ENCODE measurements at places on chromosomes 1 and 21.

DNA sequence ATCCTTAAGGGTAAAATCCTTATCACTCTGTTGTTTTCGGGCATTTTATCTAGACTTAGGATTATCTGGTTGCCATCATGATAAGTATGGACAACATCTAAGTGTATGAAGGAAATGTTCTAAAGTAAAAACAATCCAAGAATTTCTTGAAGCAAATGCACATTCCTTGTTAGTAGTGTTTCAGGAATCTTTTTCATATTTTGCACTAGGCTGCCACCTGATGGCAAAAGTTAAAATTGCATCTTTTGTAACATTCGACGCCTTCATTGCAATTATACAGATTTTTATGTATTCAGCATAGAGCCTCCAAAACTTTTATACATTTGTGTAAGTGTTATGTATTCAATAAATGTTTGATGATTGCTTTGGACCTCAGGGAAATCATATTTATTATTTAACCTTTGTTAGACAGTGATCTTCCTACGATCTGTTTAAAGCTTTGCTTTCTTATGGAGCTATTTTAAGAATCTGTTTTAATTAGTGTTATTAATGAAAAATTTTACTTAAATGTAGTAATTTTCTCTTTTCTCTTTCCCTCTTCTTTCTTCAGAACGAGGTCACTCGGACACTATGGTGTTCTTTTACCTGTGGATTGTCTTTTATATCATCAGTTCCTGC lies 49.4 kb upstream of the KIAA1614 start:
- peak; percentile 50 for DNase-seq

DNA sequence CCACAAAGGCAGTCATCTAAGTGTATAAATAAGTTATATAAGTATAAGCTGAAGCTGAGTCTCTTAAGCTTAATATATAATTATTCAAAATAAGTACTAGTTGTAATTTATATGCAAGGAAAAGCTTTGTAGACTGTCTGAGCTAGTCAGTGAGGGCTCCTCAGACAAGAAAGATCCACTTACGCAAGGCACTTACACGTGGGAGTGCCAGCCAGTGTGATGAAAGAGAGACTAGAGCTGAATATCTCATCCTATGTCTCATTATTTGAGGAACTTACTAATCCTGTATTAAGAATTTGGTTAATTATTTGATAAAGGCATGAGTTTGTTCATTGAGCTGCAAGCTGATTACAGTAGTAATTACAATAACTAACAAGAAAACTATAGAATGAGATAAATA lies 146.9 kb downstream of the PDE4B start:
- no peak for DNase-seq

DNA sequence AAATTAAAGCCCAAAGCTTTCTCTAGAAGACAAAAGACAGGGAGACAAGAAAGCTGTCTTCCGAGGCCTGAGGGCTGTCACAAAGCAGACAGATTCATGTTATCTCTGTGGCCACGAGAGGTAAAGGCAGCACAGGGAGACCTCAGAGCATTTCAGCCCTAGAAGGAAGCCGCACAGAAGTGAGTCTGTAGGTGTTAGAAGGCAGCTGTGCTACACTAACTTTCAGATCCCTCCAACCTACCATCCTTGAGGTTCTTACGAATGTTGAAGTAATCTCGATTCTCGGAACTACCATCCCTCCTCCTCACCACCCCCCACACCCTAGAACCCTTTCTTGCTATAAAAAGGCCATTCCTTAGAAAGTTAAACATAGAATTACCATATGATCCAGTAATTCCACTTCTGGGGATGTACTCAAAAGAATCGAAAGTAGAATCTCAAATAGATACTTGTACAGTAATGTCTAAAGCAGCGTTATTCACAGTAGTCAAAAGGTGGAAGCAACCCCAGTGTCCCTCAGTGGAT lies 21.5 kb upstream of the LYST start:
- peak; percentile 80 for DNase-seq

- DNase-seq = no peak
These were observed 75.1 kb upstream of the PGBD5 start for GRCh38 chr1:230501242-230501641.

GRCh38 chr1:182784556-182785171 lies 4.9 kb upstream of the NPL start:
- DNase-seq = peak; percentile 67

GRCh38 chr21:45415943-45416611 lies 11.1 kb downstream of the COL18A1 start:
- no peak for DNase-seq

- DNase-seq = no peak
These were observed 410 bp upstream of the NUDC start for GRCh38 chr1:26921126-26921539.

GRCh38 chr1:193592317-193592716 lies 405.9 kb upstream of the B3GALT2 start:
- DNase-seq = peak; percentile 43

DNA sequence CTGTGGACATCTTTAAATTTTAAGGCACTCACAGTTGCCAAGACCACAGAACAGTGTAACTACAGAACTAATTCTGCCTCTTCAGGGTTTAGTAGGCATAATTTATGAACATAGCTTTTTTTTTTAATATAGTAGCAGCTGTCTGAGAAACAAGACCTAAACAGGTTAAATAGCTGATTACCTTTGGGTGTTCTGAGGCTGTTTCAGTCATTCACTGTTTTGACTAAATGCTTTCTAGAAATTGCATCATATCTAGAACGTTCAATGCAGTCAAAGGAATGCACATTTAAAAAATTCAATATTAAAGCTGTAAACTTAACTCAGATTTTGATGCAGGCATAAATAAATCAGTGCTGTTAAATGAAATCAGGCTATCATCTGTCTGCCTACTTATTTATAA lies 101.6 kb downstream of the BRINP3 start:
- no peak for DNase-seq

DNA sequence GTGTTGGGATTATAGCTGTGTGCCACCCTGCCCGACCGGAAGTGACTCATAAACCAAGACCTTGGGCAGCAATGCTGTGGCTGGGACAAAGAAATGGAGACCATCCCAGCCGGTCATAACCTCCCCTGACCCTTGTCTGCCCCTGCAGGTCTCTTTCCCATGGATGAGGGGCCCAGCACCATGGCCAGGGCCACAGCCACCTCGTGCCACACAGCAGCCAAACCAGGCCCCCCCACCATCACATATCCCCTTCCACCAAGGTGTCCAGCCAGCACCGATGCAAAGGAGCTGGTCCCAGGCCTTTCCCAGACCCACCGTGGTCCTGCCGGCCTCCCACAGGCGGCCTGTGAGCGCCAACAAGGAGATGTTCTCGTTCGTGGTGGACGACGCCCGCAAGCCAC lies 42.2 kb downstream of the FHAD1 start:
- DNase-seq = no peak

- DNase-seq = no peak
These were observed 65.7 kb downstream of the SETD4 start for GRCh38 chr21:35994613-35995012.

- no peak for DNase-seq
These were observed 43.0 kb upstream of the CCDC190 start for GRCh38 chr1:162904023-162904422.

DNA sequence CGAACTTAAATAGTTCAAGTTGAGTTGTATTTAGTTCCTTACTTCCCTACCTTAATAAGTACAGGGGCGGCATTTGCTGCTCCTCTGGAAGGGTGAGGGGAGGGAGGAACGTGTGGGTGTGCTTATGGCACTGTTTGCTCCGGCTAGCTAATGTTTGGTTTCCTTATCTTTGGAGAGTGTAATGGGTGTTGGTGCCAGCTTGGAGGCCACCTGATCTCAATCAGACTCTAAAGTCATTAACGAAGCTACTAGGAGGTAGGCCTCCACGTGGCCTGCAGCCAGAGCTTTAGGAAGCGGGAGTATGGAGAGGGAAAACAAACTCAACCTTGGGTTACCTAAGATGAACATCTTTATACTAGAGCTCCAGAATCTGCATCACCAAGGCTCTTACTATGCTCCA lies 43.0 kb upstream of the RAP1A start:
- DNase-seq = no peak

- DNase-seq = no peak
These were observed 31.6 kb upstream of the DNAJC6 start for GRCh38 chr1:65277605-65278347.

GRCh38 chr1:85078903-85079302 lies 30.6 kb upstream of the MCOLN3 start:
- peak; percentile 26 for DNase-seq

All from CD4-positive, alpha-beta T cell treated with Interleukin-4 for 1 hour (primary cell).